ENCODE measurements at places on chromosomes 13 and 19.

DNA sequence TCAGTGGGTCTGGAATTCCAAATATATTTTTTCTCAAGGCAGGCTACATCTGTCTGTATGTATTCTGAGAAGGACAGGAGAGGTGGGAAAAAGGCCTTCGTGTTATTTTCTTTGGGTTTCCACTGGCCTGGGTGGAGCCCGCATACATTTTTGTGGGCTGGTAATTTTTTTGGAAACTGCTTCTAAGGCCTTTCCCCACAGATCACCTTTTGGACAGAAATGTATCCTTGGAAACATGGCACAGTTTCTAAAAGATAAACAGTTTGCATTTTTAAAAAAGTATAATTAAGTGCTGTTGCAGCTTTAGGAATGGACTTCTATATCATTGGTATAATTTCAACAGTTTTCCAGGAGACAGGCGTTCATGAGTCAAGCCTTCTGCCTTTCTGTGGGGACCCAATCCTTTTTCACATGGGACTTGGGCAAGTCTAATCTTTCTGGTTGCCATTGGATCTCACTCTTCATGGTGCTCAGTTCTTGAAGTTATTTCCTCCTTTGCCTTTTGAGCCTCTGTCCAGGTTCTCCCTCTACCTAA, 8.9 kb downstream of the RFX2 start:
- no peak for DNase-seq

DNA sequence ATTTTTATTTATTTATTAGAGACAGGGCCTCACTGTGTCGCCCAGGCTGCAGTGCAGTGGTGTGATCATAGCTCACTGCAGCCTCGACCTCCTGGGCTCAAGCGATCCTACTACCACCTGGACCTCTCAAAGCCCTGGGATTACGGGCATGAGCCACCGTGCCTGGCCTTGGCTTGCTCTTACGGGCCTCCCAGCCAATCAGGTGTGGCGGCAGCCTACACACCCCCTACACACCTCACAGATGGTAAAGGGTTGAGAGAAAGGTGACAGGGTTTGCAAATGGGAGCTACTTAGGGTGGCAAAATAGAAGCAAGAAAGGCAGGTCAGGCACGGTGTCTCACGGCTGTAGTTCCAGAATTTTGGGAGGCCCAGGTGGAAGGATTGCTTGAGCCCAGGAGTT, 1.0 kb upstream of the ZBTB32 start:
- DNase-seq = no peak

- no peak for DNase-seq
These were observed 400.0 kb downstream of the LMO7 start for GRCh38 chr13:76036176-76036575.

DNA sequence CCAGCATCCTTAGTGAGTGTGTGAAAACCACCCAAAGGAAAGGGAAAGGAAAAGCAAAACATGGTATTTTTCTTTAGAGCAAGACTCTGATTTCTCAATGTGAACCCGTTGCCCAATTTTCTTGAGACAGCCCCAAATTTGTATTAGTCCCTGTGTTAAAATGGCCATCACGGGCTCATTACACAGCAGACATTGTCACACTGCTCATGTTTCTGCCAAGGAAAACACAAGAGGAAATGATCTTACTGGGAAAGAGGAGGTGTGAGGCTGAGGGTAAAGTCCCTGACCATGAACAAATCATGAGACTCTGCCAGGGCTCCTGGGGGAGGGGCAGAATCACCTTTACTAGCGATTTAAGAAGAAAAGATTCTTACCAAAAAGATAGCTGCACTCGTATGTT, 54.4 kb downstream of the FAM124A start:
- no peak for DNase-seq
